Naive thymus-derived CD4-positive, alpha-beta T cell (primary cell): ENCODE measurements at places on chromosomes 5 and 9. TPM values are rescaled to one million over a fixed set of nuclear protein-coding genes. Genes with fewer than 3 reads are reported as not detected.

BNC2 gene
- polyA plus RNA-seq: not detected

ZNF300 gene
- polyA plus RNA-seq: 0.58 TPM

GRCh38 chr5:172474293-172474692, 20.0 kb upstream of the SH3PXD2B start:
- H3K27me3 ChIP-seq: no peaks in the 10 kb centered on the region
- no peak overlapping the region for H3K27ac ChIP-seq
- no peaks in the 10 kb centered on the region for H3K4me1 ChIP-seq
- H3K36me3 ChIP-seq: no peaks in the 10 kb centered on the region
- H3K4me3 ChIP-seq: no peak overlapping the region
- no peak for DNase-seq

DNA sequence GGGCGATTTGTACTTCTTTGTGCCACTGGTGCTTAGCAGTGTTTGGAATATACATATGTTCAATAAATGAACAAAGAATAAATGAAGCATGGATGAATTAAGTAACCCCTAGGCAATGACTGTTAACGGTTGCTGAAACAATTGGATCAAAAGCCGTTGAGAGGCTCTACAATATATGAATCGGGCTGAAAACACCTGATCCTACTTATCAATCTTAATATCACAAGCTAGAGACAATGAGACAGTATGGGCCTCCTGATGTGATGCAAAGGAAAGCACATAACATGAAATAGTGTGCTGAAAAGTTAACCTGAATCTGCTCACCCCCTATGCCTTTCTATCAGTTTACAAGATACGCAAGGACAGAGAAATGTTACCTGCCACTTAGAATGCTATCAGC, 410.3 kb upstream of the RGMB start:
- no peaks in the 10 kb centered on the region for H3K27me3 ChIP-seq
- no peak for DNase-seq
- no peak overlapping the region for H3K4me3 ChIP-seq
- H3K4me1 ChIP-seq: no peaks in the 10 kb centered on the region
- no peak overlapping the region for H3K27ac ChIP-seq

DNA sequence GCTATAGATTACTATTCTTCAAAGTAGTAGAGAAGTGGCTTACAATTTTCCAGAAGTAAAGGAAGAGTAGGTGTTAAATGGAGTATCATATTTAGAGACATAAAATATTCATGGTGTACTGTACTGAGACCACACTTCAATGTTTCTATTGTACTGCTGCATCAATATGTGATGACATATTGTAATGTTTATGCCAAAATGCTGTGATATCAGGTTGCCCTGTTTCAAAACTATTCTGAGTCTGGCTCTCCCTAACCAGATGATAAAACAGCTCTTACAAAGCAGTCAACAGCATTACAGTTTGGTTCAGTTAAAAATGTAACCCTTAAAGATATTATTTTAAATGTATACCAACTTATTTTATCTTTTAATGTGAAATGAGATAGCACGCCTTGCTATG, 30.8 kb upstream of the ACOT12 start:
- H3K36me3 ChIP-seq: peaks cover 7% of the 10 kb centered on the region
- no peak overlapping the region for H3K27ac ChIP-seq
- peaks cover 6% of the 10 kb centered on the region for H3K4me1 ChIP-seq
- DNase-seq: no peak
- H3K27me3 ChIP-seq: no peaks in the 10 kb centered on the region
- no peak overlapping the region for H3K4me3 ChIP-seq

DNA sequence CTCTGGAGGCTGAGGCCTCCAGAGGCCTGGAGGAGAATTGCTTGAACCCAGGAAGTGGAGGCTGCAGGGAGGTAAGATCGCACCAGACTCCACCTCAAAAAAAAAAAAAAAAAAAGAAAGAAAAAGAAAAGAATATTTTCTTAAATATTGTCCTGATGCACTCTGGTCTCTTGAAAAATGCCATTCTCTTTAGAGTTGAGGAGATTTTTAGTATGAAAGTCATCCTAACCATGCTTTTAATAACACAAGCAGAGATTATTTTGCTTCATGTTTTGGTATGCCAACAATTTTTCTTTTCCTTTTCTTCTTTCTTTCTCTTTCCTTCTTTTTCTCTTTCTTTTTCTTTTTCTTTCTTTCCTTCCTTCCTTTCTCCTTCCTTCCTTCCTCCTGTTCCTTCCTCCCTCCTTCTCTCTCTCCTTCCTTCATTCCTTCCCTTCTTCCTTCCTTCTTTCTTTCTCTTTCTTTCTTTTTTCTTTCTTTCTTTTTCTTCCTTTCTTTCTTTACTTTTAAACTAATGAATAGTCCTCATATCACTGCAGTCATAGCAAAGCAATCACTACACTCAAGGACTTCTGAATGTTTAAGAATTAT, 116.9 kb upstream of the CCNH start:
- H3K27ac ChIP-seq: no peak overlapping the region
